Cerebellar nuclear complex (tissue), 1 donor: ENCODE measurements at places on chromosomes 3 and 15.

DNA sequence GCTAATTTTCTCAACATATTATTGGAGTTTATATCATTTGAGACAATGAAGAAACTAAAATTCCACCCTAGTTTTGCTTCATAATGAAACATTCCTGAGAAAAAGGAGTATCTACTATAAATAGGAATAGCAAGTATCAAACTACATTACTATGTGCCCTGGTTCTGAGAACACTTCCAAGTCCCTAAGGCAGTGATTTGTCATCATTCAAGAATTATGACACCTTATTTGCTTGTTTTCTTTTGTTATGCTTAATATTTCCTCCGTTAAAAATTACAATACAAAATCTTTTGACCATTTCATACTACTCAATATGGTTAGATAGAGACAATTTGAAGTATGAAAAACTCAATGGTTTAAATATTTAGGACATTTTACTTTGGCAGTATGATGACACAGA, 707.8 kb upstream of the GOLIM4 start:
- no peak for DNase-seq

DNA sequence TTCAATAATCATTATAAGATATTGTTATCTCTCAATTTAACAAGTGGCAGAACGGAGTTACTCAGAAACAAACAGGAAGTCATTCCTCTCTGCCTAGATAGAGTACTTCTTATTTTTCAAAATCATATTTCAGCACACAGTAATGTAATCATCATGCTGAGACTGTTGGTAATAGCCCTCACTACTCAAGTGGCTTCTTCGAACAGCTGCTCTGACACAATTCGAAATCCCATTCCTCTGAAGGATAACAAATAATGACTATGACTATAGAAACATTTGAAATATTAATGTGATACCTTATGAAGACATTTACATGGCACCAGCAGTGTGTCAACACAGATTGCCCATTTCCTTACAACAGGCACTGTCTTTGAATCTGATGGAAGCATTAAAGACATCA, 1249.8 kb downstream of the NSUN3 start:
- DNase-seq = no peak

DNA sequence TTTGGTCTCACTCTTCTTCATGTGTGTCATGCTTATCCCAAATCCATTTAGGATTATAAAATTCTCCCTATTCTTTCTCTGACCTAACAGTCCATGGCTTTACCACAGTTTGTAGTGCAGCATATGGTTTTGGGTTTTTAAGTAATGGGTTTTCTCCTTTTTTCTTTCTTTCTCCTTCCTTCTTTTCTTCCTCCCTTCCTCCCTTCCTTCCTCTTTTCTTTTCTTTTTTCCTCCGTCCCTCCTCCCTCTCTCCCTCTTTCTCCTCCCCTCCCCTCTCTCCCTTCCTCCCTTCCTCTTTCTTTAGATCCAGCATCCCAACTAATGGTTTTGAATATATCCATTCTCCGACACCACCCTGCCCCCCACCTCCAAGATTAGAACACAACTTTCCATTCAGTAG, 118.9 kb downstream of the RBPMS2 start:
- DNase-seq = no peak

DNA sequence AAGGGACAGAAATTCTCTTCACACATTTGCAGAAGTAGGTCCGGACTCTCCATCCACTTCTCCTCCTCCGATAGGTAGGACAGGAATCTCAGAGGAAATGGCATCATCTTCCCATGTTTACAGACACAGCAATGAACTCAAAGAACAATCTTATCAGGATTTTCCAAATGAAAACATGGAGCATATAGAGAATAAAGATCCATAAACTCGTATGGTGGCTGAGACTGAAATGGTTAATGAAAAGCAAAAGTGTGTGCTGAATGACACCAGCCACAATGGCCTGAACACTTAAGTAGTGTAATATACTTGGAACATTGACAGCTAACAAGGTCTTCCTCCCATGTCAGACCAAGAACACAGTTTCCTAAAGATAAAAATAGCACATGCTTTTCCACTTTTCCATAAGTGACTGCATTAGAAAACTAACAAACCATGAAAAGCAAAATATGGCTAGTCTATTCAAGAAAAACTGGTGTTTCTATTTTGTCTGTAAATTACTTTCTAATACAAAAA, 5.8 kb downstream of the CCRL2 start:
- DNase-seq = no peak

DNA sequence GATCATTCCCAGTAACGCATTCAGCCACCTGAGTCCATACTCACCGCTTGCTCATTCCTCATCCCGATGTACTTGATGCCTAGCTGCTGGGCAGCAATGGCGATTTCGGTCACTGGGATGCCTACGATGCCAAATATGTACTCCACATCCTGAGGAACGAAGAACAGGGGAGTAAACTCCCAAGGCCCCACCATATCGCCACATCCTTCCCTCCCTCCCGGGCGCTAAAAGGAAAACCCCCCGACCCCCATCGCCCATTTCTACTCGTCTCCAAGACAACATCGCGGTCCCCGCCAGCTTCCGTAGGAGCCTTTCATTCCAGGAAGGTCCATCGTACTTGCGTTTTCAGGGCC, 347 bp downstream of the HACL1 start:
- DNase-seq = no peak

DNA sequence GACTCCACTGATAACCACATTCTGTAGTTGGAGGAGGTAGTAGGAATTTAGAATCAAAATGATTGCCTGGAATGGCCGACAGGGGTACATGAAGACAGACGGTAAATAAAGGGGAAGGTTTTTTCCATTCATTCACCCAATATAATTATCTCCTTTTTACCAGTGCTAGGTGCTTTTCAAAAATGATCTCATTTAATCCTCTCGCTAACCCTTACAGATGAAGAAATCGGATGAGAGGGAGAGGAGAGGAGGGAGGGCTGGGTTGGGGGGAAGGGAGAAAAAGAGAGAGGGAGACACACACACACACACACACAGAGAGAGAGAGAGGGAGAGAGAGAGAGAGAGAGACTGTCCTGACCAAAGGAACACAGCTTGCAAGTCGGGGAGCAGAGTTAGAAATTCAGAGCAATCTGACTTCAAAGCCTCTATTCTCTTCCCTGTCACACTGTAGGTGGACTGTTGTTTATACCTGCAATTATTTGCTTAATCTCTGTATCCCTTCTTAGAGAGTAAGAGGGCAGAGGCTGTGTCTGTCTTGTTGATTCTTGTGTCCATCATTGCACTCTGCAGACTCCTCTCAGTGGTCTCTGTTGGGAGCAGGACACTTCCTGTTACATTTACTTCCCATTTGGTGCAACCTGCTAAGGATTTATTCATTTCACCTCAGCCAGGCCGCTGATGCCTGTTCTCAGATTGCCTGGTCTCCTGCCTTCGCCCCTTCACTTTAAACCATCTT, 18.7 kb upstream of the PAQR9 start:
- no peak for DNase-seq

GRCh38 chr3:148643389-148643840, 54.3 kb upstream of the AGTR1 start:
- no peak for DNase-seq

- DNase-seq = no peak
Observed at GRCh38 chr15:65033659-65034269, 4.3 kb upstream of the MTFMT start.

DNA sequence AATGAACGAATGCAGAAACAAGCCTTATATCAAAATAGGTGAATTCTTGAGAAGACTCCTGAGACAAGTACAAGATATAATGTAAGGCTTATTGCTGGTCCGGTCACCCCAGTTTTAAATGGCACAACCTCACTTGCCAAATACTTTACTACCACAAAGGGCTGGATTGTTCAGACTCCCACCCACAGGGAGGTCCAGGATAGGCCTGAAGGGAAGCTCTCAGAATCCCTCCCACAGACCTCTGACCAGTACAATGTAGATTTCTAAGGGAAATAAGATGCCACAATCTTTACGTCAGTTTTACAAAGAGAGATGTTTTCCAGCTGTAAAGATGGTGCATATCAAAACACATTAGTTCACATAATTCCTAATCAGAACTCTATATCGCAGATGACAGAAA, 577.7 kb upstream of the ADAMTS9 start:
- DNase-seq = no peak

GRCh38 chr3:184004476-184004875, 13.2 kb downstream of the ABCC5 start:
- DNase-seq = no peak

GRCh38 chr15:36278219-36278618, 301.2 kb upstream of the CDIN1 start:
- DNase-seq = no peak

DNA sequence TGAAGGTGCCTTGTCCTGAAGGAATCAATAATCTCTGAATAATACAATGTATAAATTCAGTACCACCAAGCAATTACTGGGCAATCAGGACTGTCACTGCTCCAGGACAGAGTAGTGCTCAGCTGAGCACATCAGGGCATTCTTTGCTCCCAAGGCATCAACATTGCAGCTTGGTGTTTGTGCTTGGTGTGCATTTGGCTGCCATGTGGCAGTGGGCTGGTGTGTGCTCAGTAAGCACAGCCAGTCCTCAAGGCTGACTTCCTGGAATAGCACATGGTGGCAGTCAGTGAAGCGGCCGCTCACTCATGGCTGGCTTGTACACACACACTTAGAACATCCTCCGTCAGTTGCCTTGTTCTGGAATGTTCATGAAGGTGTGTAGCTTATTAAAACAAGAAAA, 217.0 kb downstream of the EPHB1 start:
- no peak for DNase-seq
